Progenitor cell of endocrine pancreas (in vitro differentiated cells): ENCODE measurements at places on chromosomes 7 and 10.

DNA sequence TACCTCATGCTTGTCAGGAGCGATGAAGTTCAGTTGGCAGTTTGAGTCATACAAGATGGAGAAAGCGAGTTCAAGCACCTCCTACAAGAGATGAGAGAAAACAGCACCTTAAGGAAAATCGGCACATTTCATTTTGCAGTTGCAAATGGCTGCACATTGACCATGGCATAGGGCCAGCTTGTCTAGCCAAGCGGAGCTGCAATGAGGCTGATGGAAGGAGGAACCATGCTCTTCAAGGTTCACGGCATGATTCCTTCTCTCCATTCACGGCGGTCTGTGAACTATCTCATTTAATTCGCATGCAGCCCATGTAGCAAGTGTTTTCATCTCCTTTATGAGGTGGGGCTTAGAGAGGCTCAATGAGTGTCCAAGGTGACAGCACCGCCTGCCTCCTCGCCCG, 137.4 kb upstream of the AOAH start:
- H3K4me1 ChIP-seq = peaks cover 24% of the 10 kb centered on the region
- no peak overlapping the region for H3K27ac ChIP-seq
- H3K36me3 ChIP-seq = peaks cover 35% of the 10 kb centered on the region
- no peaks in the 10 kb centered on the region for H3K27me3 ChIP-seq
- no peak for DNase-seq

DNA sequence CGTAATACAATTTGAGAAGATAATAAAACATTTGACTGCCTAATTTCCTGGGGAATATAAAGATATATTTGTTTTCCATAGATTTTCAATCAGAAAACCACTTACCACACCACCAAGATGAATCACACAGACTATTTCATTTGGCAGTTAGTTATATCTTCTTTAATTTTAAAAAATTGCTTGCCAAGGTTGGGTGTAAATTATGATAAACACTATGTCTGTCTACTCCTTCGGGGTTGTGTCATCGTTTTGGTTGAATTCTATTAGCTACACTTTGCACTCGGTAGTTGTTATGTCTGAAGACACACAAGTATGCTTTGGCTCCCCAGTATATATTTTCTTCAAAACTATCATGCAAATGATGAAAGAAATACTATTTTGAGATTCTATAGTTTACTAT, 594.8 kb upstream of the SEMA3D start:
- H3K27me3 ChIP-seq = no peaks in the 10 kb centered on the region
- no peak overlapping the region for H3K4me3 ChIP-seq
- H3K36me3 ChIP-seq = peaks cover 16% of the 10 kb centered on the region
- H3K27ac ChIP-seq = no peak overlapping the region
- H3K4me1 ChIP-seq = peaks cover 3% of the 10 kb centered on the region
- DNase-seq = no peak

GRCh38 chr10:44922796-44923545, 11.8 kb downstream of the TMEM72 start:
- H3K4me3 ChIP-seq = no peak overlapping the region
- H3K27me3 ChIP-seq = peaks cover 12% of the 10 kb centered on the region
- no peaks in the 10 kb centered on the region for H3K4me1 ChIP-seq
- DNase-seq = no peak
- H3K27ac ChIP-seq = no peak overlapping the region

DNA sequence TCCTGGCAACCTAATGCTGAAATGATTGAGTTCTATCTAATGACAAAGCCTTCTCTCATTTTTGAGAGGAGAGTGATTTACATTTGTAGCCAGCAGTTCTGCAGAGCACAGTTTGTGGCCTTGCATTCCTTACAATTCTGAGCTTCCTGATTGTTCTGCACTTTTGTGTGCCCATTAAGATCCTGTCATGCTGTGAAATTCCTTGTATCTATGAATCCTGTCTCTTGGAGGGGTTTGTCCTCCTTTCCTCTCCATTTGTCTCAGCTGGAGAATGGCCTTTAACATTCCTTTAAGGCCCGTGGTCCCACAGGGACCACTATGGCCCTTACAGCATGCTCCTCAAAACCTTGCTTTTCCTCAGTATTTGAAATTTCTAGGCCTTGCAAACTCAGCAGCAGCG, 10.4 kb downstream of the KLHL7 start:
- no peak for DNase-seq
- H3K4me3 ChIP-seq = no peak overlapping the region
- H3K27me3 ChIP-seq = no peaks in the 10 kb centered on the region
- H3K27ac ChIP-seq = peak overlapping the region; percentile 12

- H3K27ac ChIP-seq = no peak overlapping the region
- H3K27me3 ChIP-seq = no peaks in the 10 kb centered on the region
- peaks cover 1% of the 10 kb centered on the region for H3K36me3 ChIP-seq
- DNase-seq = no peak
- no peak overlapping the region for H3K4me3 ChIP-seq
- no peaks in the 10 kb centered on the region for H3K4me1 ChIP-seq
Measured at GRCh38 chr7:45099891-45100760, 11.4 kb upstream of the NACAD start.

DNA sequence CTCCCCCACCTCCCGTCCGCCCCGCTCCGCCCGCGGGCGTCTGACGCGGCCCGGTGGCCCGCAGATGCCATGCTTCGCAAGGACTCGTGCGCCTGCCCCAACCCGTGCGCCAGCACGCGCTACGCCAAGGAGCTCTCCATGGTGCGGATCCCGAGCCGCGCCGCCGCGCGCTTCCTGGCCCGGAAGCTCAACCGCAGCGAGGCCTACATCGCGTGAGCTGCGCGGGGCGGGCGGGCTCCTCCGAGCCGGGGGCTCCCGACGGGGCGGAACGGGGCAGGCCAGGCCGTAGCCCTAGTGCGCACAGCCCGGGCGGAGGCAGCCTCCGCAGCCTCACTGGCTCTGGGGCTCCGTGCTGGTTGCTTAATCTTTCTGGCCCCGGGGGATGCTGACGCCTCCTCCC, 2.8 kb downstream of the ASIC3 start:
- no peak overlapping the region for H3K27ac ChIP-seq
- no peak overlapping the region for H3K4me3 ChIP-seq
- H3K27me3 ChIP-seq = peaks cover 23% of the 10 kb centered on the region
- H3K36me3 ChIP-seq = peaks cover 3% of the 10 kb centered on the region
- no peaks in the 10 kb centered on the region for H3K4me1 ChIP-seq

- peaks cover 56% of the 10 kb centered on the region for H3K27me3 ChIP-seq
- DNase-seq = no peak
- no peaks in the 10 kb centered on the region for H3K36me3 ChIP-seq
- H3K4me3 ChIP-seq = no peak overlapping the region
- no peak overlapping the region for H3K27ac ChIP-seq
- H3K4me1 ChIP-seq = peaks cover 9% of the 10 kb centered on the region
Measured at GRCh38 chr7:37912756-37913155, 3.9 kb downstream of the SFRP4 start.

GRCh38 chr7:103821092-103821491, 168.4 kb downstream of the RELN start:
- H3K27ac ChIP-seq = no peak overlapping the region
- no peaks in the 10 kb centered on the region for H3K4me1 ChIP-seq
- no peaks in the 10 kb centered on the region for H3K27me3 ChIP-seq
- H3K36me3 ChIP-seq = no peaks in the 10 kb centered on the region
- DNase-seq = no peak

GRCh38 chr7:129498021-129498420, 4.3 kb upstream of the SMKR1 start:
- no peak overlapping the region for H3K27ac ChIP-seq
- H3K4me1 ChIP-seq = peaks cover 5% of the 10 kb centered on the region
- peaks cover 21% of the 10 kb centered on the region for H3K27me3 ChIP-seq
- no peak overlapping the region for H3K4me3 ChIP-seq

DNA sequence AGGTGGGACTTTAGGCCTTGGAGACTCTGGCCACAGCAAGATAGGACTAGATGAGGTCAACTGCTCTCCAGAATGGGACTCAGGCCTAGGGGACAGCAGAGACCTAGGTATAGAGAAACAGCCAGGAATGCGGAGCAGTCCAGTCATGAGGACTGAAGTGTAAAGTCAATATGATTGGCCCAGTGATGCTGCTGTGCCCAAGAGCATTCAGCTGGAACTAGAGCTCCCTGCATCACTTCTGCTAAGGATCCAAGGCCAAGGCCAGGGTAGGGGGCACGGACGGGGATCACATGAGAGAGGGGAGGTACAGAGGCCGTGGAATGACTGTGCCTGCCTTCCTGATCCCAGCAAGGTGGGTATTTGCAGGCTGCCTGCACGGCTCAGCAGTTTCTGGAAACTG, 237.9 kb downstream of the FRMD4A start:
- no peaks in the 10 kb centered on the region for H3K36me3 ChIP-seq
- peaks cover 11% of the 10 kb centered on the region for H3K27me3 ChIP-seq
- H3K4me1 ChIP-seq = peaks cover 6% of the 10 kb centered on the region

- no peak overlapping the region for H3K4me3 ChIP-seq
- H3K36me3 ChIP-seq = no peaks in the 10 kb centered on the region
- no peak overlapping the region for H3K27ac ChIP-seq
Measured at GRCh38 chr10:115988380-115988779, 284.6 kb downstream of the GFRA1 start.

DNA sequence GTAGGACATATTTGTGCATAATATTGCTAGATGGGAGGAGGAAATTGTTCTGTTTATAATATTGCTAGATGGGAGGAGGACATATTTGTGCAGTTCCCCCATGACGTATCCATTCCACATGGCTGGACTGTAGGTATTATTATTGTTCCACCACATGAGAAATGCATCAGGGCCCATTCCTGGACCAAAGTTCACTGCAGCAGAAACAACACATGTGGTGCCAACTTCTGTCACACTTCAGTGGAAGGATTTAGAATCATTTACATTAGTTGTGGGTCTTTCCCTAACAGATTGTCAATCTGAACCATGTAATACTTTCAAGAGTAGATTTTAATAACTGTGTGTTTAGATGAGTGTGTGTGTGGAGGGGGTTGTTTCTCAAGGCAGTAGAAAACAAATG, 32.7 kb upstream of the MACC1 start:
- H3K27ac ChIP-seq = no peak overlapping the region
- no peaks in the 10 kb centered on the region for H3K27me3 ChIP-seq
- no peaks in the 10 kb centered on the region for H3K36me3 ChIP-seq

GRCh38 chr7:57348646-57349269, 101.2 kb upstream of the ZNF716 start:
- H3K36me3 ChIP-seq = peaks cover 7% of the 10 kb centered on the region
- no peak overlapping the region for H3K4me3 ChIP-seq
- no peaks in the 10 kb centered on the region for H3K4me1 ChIP-seq
- no peak for DNase-seq
- H3K27me3 ChIP-seq = no peaks in the 10 kb centered on the region

DNA sequence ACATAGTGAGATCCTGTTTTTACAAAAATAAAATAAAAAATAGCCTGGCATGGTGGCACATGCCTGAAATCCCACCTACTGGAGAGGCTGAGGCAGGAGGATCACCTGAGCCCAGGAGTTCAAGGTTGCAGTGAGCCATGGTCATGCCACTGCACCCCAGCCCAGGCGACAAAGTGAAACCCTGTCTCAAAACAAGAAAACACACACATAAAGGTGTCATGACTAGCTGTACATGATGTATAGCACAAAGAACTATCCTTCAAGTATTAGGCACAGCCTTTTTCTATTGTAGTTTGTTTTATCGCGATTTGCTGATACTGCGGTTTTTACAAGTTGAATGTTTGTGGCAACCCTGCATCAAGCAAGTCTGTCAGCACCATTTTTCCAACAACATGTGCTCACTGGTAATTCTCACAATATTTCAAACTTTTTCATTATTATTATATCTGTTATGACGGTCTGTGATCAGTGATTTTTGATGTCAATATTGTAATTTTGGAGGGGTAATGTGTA, 11.5 kb upstream of the SNX13 start:
- DNase-seq = no peak
- H3K4me3 ChIP-seq = no peak overlapping the region
- H3K27me3 ChIP-seq = no peaks in the 10 kb centered on the region
- no peaks in the 10 kb centered on the region for H3K36me3 ChIP-seq
- H3K4me1 ChIP-seq = no peaks in the 10 kb centered on the region

DNA sequence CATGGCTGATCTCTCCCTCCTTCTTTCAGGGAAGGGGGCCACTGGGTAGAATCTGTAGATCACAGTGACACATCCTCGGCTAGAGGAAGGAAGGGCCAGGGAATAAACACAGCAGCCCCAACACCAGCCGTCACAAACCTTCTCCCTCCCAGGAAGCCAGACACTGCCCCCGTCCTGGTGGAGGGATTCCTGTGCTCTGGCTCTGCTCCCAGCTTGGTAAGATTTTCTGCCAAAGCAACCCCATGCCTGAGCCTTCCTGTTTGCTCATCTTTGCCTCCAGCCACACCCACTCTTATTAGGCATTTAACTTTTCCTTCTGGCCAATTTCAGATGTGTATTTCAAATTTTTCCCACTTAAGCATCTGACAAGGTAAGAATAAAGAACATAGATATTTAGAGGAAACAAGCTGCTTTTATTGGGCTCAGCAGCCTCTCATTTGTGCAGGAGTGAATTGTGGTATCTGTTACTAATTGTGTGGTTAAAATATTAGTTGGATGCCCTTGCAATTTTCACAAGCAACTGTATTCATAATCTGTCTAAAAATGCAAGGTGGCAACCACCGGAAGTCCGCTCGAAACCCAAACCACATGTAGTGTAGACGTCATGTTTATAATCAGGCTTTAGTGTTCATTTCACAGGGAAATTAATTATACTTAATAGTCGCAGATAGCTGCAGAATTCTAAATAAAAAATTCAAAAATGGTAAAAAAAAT, 13.2 kb upstream of the NPS start:
- DNase-seq = no peak
- H3K4me3 ChIP-seq = no peak overlapping the region
- no peak overlapping the region for H3K27ac ChIP-seq
- no peaks in the 10 kb centered on the region for H3K4me1 ChIP-seq

DNA sequence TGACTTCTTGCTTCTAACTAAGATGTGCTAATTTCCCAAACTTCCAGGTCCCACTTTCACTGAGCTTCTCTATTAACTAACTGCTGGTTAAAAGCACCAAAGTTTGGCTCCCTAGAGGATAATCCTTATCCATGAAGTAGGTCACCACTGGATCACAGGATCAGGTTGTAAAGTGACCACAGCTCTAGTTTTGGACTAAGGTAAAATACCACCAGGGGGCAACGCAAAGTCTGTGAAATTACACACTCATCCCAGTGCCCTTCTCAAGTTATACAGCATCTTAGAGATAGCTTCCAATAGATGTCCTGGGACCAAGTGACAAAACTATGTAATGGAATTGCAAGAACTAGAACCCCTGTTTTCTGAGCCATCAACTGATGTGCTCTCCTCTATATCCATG, 116.4 kb upstream of the ASAH2 start:
- DNase-seq = no peak
- H3K27me3 ChIP-seq = no peaks in the 10 kb centered on the region
- no peak overlapping the region for H3K27ac ChIP-seq
- peaks cover 9% of the 10 kb centered on the region for H3K36me3 ChIP-seq
- no peak overlapping the region for H3K4me3 ChIP-seq

GRCh38 chr7:92797693-92798092, 38.7 kb downstream of the CDK6 start:
- H3K36me3 ChIP-seq = no peaks in the 10 kb centered on the region
- no peaks in the 10 kb centered on the region for H3K27me3 ChIP-seq
- no peak overlapping the region for H3K4me3 ChIP-seq

DNA sequence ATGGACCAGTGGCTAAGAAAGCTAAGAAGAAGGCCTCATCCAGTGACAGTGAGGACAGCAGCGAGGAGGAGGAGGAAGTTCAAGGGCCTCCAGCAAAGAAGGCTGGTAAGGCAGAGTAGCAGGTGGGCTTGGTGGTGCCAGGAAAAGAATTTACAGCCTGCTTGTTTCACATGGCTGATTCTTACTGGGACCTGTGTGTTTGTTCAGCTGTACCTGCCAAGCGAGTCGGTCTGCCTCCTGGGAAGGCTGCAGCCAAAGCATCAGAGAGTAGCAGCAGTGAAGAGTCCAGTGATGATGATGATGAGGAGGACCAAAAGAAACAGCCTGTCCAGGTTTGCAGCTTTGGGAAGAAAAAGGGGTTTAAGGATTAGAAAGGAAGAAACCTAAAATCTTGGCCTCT, 5.0 kb downstream of the NOLC1 start:
- H3K27me3 ChIP-seq = no peaks in the 10 kb centered on the region
- peaks cover 18% of the 10 kb centered on the region for H3K36me3 ChIP-seq
- H3K4me3 ChIP-seq = no peak overlapping the region
- DNase-seq = no peak
